ENCODE measurements at places on chromosomes 7 and 10.

- no peak for DNase-seq
These were observed 297.0 kb downstream of the CCDC3 start for GRCh38 chr10:12704488-12704887.

DNA sequence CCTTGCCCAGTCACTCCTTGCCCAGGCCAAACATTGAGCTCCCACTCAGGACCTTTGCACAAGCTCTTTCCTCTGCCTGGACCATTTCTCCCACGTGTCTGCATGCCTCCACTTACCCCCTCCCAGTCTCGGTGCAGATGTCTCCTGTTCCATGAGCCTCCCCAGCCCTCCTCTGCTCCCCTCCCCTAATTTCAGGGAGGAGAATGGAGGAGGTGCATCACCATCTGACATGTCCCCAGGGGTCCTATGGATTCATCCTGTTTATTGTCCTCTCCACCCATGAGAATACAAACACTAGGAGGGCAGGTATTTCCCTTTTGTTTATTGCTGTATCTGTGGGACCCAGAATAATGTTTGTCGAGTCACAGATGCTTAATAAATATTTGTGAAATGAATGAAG, 8.6 kb upstream of the GRID2IP start:
- DNase-seq = no peak

- DNase-seq = no peak
These were observed 7.1 kb upstream of the KCNIP2 start for GRCh38 chr10:101850749-101851148.

- no peak for DNase-seq
These were observed 73.1 kb downstream of the ABCC2 start for GRCh38 chr10:99855479-99856071.

- DNase-seq = no peak
These were observed 87.0 kb downstream of the PTPRN2 start for GRCh38 chr7:158500651-158501052.

DNA sequence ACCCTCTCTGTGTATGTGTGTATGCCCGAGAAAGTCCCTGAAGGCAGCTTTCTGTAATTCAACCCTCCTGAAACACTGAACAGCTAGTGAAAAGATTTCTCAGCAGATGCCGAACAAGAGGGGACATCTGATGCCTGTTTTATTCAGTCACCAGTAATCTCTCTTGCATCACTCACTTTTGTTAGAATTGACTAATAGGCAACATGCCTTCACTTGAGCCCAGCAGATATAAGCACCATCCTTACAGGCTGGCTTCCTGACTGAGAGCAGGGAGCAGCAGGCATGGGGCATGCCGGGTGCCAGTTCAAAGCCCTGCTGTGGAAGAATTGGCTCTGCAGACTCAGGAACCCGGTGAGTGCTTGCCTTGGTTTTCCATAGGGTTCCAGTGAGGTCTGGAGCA, at the start of gene ABCA13:
TSS of gene ABCA13 (plus strand) at position 257 of the 400 bp plus-strand sequence. CDS start at position 283, 26 bp downstream.
- DNase-seq = no peak

DNA sequence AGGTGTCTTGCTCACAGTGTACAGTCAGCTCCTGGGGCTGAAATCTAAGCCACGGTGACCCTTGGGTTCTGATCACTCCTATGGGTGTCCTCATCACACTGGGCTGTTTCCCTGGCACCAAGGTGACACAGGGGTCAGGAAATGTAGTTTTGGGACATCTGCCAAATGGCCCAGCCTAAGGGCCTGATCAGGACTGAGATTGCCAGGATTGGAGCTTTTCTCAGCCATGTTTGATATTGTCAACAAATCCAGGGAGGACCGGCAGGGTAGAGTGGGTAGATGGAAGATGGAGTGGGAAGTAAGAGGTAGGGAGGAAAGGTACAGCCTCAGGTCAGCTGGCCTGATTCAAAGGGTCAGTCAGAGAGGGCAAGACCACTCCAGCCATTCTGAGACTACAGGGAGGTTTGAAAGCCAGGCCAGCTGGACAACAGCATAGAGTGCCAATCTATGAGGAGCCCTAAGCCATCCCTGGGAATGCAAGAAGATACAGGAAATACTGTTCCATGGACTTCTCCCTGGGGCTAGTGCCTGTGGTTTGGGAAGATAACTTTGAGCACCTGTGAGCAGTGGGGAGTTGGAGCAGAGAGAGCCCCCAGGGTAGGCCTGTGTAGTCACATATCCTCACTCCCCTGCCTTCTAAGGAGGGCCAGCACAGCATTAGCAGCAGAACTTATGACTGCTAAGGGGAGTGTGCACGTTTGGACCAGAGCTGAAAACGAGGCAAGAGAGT, 377.3 kb upstream of the ZMIZ1 start:
- DNase-seq = no peak

GRCh38 chr10:127548022-127548421, 1.1 kb upstream of the NPS start:
- no peak for DNase-seq

DNA sequence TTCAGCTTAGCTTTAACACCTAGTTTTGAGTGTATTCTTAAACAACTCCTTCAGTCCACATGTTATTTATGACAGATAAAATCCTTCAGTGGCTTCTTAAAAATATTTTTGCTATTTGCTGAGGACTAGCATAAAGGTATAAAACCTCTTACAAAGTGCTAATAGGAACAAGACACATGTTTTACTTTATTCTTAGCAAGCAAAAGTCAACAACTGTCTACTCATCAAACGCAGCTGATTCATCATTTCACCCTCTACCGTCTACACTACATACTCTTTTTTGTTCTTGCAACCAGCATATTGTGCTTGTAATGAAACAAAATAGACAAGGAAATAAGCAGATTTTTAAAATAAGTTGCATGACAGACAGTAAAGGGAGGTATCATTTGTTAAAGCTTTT, 319.7 kb downstream of the SNX13 start:
- DNase-seq = no peak

GRCh38 chr7:83861-84632, 108.3 kb upstream of the FAM20C start:
- DNase-seq = no peak

DNA sequence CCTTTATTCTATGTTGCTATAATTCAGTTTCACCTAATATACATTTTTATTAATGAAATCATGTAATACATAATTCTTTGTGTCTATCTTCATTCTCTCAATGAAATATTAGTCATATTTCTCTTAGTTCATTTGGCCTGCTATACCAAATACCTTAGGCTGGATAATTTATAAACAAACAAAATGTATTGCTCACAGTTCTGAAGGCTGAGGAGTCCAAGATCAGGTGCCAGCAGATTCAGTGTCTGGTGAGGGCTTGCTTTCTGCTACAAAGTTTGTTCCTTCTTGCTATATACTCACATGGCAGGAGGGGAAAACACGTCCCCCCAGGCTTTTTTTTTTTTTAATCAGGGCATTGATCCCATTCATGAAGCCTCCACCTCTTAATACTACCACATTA, 143.4 kb upstream of the GRB10 start:
- no peak for DNase-seq

GRCh38 chr10:20855398-20856038, 41.6 kb downstream of the NEBL start:
- no peak for DNase-seq

- no peak for DNase-seq
These were observed 37.6 kb downstream of the KLF6 start for GRCh38 chr10:3747248-3747960.

GRCh38 chr7:77797734-77798393, 370 bp downstream of the TMEM60 start:
- peak; percentile 6 for DNase-seq

DNA sequence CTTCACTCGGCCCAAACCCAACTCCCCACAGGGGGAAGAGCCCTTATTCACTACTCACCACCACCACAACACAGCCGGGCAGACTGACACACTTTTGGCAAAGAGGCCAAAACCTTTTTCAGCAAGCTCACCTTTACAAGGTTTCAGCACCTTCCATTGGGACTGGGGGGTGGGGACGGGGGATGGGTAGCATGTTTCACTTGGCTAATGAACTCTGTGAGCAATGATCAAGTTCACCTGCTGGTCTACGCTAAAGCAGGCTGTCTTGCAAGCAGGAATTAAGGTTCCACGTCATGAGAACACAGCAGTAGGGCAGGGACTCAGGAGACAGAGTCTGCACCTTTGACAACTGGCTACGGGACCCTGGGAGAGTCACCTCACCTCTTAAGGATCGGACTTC, 7.0 kb downstream of the FAM53B start:
- DNase-seq = no peak

GRCh38 chr10:627032-627992, 62.2 kb downstream of the DIP2C start:
- DNase-seq = no peak

- no peak for DNase-seq
These were observed 277.8 kb upstream of the NEBL start for GRCh38 chr10:21174715-21175495.

GRCh38 chr10:2949948-2950354, 117.4 kb upstream of the PFKP start:
- peak; percentile 26 for DNase-seq

DNA sequence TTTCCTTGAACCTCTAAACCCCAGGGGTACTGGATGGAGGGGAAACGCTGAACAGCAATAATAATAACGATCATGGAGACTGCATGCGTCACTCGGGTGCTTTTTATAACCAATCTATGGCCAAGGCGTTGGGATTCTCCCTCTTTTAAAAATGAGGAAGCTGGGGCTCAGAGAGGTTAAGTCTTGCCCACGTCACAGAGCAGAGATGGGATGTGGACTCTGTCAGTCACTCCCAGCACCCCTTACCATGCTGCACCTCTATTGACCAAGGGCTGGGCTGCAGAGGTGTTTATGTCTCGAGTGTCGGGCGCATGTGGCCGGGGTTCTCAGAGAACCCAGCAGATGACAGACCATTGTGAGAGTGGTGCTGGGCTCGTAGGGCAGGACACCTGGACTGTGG, 129.9 kb downstream of the CDH23 start:
- no peak for DNase-seq

- no peak for DNase-seq
These were observed 41.8 kb upstream of the CC2D2B start for GRCh38 chr10:95865814-95866466.

DNA sequence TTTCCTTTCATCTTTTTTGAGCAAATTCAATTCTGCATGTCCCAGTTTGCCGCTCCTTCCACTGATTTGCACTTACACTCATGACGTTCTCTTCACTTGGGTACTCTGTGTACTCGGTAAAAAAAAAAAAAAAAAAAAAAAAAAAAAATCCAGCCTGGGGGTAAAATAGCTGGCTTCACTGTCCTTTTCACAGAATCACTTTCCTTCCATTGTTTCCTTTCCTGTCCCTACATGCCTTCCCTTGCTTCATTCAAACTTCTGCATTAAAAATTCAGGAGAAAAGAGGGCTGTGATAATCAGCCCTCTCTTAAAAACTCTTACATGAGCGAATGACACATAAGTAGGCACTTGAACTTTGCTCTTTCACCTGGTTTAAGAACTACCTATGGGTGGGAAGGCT, 8.7 kb downstream of the ANKRD1 start:
- DNase-seq = no peak

DNA sequence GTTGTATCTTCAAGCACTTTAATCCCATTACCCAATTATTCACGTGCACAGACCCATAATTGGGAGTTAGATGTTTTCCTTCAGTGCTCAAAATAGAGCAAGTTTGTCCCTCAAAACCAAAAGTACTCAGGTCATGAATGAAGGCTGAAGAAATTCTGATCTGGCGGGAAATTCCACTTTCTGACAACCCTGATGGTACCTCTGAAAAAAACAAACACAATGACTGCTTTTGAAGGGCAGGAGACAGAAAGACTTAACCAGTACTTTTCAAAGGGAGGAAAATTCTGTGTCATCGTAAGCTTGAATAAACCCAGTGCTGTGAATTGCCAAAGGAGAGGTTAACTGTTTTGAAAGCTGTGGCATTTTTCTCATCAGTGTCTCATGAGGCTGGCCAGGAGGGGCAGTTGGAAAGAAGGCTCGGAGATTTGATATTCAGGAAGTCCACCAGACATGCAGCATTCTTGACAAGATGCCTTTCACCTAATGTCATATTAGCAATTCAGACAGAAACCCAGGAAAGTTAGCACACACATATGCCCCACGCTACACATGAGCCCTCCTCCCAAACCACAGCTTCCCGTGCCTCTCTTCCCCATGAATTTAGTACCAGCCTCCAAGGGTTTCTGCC, 347.0 kb downstream of the KCNMA1 start:
- DNase-seq = no peak

DNA sequence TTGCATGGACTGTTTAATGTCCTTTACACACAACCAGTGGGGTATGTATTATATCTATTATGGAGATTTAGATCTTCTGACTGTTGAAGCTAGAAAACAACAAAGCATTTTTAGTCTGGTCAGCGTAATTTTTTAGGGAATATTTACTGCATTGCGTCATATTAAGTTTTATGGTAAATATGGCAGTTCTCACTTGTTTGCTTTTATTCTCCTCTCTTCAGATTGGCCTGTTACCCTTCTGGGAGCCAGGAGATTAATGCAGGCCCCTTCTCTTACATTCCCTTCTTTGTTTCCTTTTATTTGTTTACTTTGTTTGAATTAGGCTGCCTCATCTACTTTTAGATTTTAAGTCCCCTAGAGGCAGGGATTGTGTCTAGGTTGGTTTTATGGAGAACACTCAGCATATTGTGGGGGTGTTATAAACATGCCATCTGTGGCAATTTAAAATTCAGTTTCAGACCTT, 13.8 kb downstream of the UBE2D1 start:
- no peak for DNase-seq

DNA sequence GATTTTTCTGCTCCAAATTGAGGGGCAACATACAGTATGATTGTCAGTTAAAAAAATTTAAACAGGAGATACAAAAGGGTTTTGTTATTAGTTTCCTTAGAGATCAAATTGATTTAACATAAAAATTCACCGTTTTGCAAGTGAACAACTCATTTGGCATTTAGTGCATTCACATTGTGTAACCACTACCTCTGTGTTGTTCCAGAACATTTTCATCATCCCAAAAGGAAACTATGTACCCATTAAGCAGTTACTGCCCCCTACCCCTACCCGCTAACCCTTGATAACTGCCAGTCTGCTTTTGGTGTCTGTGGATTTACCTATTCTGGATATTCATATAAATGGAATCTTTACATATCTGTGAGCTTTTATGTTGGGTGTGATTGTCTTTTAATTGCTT, 3.1 kb downstream of the ZRANB1 start:
- DNase-seq = no peak

- DNase-seq = no peak
These were observed 130.5 kb downstream of the SEM1 start for GRCh38 chr7:96579119-96579518.

All from activated CD4-positive, alpha-beta T cell treated with anti-CD3 and anti-CD28 coated beads for 24 hours (primary cell).